NCI-H187 treated with DMSO at 0.1 percent for 48 hours (cell line): ENCODE measurements at places on chromosomes 2 and 18.

GRCh38 chr2:33178209-33178608, 231.5 kb downstream of the LTBP1 start:
- no peak for DNase-seq

GRCh38 chr18:49625021-49625691, 63.3 kb downstream of the LIPG start:
- DNase-seq, result no peak

DNA sequence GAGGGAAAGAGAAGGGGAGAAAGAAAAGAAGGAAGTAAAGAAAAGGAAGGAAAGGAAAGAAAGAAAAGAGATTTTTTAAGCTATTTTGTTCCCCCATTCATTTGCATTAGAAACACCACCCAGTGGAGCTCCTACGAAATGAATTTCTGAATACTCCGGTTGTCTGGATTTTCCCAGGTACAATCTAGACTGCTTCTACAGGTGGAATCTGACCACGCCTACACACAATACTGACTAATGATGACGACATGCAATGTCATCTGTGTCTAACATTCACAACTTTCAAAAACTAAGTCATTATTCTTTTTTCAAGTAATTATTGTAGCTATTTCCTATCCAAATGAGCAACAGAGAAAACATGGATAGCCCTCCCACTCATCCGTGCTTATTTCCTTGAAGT, 121.7 kb downstream of the ZNF516 start:
- no peak for DNase-seq

GRCh38 chr2:49959961-49960553, 805.7 kb upstream of the FSHR start:
- DNase-seq, result peak; percentile 34

GRCh38 chr2:595141-595815, 81.9 kb downstream of the TMEM18 start:
- DNase-seq, result no peak

DNA sequence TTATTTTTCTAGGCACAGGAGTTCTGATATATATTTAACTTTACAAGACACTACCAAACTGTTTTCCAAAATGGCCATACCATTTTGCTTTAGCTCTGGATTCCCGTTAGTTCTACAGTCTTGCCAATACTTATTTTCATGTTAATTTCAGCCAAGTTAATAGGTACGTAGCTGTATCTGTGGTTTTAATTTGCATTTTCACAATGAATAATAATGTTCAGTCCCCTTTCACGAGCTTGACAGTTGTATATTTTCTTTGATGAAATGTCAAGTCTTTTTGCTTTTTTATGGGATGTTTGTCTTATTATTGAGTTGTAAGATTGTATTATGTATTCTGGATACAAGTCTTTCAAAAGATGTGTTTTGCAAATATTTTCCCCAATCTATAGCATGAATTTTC, 50.6 kb upstream of the GALNT5 start:
- DNase-seq, result no peak

- DNase-seq, result no peak
Measured at GRCh38 chr2:99648178-99648844, 158.5 kb upstream of the REV1 start.

DNA sequence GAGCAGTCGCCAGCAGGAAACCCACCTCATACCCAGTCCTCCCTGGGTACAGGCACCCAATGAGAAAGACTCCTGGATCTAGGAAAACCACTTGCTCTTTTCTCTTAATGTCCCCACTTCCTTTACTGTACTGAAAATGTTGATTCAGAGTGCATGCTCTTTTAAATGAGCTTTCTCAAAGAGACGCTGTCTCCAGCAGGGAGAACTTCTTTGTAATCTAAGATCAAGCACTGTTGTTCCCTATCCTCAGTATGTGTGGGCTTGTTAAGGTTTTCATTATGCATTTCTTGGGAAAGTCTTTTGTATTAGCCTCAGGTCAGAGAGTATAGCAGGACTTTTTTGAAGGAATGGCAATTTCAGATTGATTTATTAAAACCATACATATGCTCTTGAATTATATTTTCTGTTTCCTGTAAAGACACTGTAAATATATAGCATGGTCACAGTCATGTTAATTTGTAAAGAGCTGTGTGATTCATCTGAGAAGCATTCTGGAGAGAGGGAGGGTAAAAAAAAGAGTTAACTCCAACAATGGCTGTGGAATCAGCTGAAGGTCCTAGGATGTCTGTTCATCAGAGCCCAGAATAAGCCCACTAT, 178.1 kb downstream of the MGAT5 start:
- DNase-seq, result no peak
